ENCODE measurements at places on chromosomes 7 and 10.

DNA sequence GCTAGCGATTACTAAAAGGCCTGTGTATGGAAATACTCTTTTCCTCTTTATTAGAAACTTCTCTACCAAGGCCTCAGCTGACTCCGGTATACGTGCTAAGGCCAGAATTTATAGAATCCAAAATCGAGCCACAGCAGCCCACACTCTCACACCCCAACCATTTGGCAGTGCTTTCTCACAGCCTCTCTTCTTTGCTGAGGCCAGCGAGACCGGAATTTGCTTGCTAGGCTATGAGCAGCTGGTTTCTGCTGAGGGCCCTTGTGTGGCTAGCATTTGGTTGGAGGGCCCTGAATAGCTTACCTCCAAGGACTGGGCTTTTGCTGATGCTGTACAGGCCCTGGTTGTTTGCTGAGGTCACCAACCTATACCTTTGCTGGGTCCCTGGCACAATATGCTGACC is 46.1 kb downstream of the ITGB8 start:
- DNase-seq: no peak
- H3K4me3 ChIP-seq: no peak overlapping the region
- no peak overlapping the region for H3K27ac ChIP-seq
- no peaks in the 10 kb centered on the region for H3K27me3 ChIP-seq
- H3K4me1 ChIP-seq: no peaks in the 10 kb centered on the region
- H3K36me3 ChIP-seq: no peaks in the 10 kb centered on the region

DNA sequence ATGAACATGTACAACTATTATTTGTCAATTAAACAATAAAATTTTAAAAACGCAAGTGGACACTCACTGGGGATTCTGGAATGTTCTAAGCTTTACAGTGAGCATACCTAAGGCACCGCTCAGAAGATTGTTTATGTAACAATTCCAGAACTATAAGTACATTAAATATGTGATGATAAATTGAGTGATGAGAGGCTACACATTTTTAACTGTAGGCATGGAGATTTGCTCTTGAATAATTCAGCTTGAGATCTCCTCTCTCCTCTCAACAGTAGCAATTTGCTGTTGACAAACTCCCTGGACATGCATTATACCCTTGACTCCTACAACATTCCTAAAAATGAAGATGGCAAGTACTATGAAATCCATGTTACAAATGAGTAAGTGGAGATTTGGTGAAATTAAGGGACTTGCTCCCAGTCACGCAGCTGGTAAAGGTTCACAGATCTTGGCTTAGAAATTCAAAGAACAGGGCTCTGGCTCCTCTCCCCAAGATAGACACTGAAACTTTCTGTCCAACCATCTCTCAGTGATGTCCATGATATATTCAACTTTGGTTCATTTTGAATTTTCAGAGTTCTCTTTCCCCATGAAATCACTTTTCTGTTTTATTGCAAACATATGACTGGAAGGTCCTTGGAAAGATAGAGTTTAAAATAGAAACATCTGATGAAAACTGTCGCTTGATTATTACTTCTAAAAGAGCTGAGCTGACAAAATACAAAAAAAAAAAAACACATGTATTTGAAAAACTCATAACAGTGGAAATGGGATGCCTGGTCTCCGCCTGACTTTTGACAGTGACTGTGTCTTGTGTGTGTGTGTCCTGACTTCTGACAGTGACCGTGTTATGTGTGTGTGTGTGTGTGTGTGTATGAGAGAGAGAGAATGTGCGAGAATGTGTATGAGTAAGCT is 488.3 kb downstream of the TNS3 start:
- H3K4me3 ChIP-seq: no peak overlapping the region
- H3K27ac ChIP-seq: no peak overlapping the region
- no peaks in the 10 kb centered on the region for H3K36me3 ChIP-seq
- no peak for DNase-seq
- H3K4me1 ChIP-seq: no peaks in the 10 kb centered on the region

DNA sequence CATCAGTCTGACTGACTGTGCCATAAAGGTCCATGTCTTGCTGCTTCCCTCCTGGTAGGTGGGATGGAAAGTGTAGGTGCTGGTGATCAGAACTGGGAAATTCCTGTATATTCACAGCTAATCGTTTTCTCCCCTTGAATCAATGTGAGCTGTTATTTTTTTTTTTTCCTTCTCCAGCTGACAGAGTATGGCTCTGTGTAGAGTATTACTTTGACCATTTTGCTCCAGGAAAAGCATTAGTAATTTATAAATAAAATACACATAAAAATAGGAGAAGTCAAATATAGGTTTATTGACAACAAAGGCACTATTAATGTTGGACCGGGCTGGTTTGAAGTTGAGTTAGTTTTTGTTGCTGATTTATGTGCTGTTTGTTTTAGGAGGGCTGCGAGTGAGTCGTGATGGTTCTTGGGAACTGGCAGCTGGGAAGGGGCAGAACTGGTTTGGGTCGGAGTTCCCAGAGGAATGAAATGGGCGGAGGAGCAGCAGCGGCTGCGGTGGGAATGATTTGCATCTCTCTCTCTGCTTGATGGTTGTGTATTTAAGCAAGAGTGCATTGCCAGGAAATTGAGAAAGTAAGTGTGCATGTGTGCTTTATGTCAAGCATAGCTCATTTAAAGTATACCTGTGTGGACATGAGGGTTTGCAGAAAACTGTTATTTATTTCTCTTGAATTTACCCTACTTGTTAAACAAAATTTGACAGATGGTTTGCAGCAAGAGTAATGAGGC is 80.9 kb downstream of the LRMDA start:
- no peaks in the 10 kb centered on the region for H3K36me3 ChIP-seq
- peaks cover 4% of the 10 kb centered on the region for H3K4me1 ChIP-seq
- H3K27me3 ChIP-seq: no peaks in the 10 kb centered on the region
- H3K27ac ChIP-seq: no peak overlapping the region
- no peak overlapping the region for H3K4me3 ChIP-seq
- no peak for DNase-seq

- no peak overlapping the region for H3K4me3 ChIP-seq
- peaks cover 2% of the 10 kb centered on the region for H3K36me3 ChIP-seq
- peaks cover 7% of the 10 kb centered on the region for H3K27me3 ChIP-seq
- no peak for DNase-seq
- H3K4me1 ChIP-seq: peaks cover 7% of the 10 kb centered on the region
Observed at GRCh38 chr10:26682931-26683330, 14.6 kb upstream of the PDSS1 start.

- H3K4me1 ChIP-seq: peaks cover 6% of the 10 kb centered on the region
- H3K36me3 ChIP-seq: no peaks in the 10 kb centered on the region
- no peak for DNase-seq
- H3K27ac ChIP-seq: no peak overlapping the region
Observed at GRCh38 chr7:132480534-132480933, 95.7 kb downstream of the PLXNA4 start.

GRCh38 chr10:129278686-129279085 is 188.4 kb upstream of the MGMT start:
- no peaks in the 10 kb centered on the region for H3K36me3 ChIP-seq
- no peak overlapping the region for H3K4me3 ChIP-seq
- no peak for DNase-seq

GRCh38 chr10:11261687-11262493 is 244.2 kb downstream of the CELF2 start:
- no peak for DNase-seq
- no peak overlapping the region for H3K4me3 ChIP-seq
- H3K27me3 ChIP-seq: no peaks in the 10 kb centered on the region
- peaks cover 70% of the 10 kb centered on the region for H3K4me1 ChIP-seq
- H3K27ac ChIP-seq: peak overlapping the region; percentile 48

DNA sequence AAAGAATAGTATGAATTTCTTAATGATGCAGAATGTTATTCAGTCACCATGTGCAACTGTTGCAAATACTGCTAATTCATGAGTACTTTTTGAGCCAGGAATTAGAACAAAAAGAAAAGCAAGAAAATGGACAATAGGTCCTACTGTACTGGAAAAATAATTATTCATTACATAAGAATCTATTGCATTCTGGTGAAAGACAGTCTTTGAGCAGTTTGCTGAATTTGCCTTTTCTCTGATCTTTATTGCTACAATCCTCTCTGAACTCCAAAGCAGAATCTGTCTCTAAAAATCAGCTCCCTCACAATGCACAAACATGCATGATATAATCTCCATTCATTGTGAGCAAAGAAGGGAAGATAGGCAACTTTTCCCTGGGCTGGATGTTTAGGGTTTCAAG is 12.8 kb downstream of the IFIT2 start:
- peaks cover 47% of the 10 kb centered on the region for H3K27me3 ChIP-seq
- DNase-seq: no peak
- H3K27ac ChIP-seq: no peak overlapping the region
- peaks cover 2% of the 10 kb centered on the region for H3K36me3 ChIP-seq
- H3K4me1 ChIP-seq: peaks cover 5% of the 10 kb centered on the region
- no peak overlapping the region for H3K4me3 ChIP-seq

DNA sequence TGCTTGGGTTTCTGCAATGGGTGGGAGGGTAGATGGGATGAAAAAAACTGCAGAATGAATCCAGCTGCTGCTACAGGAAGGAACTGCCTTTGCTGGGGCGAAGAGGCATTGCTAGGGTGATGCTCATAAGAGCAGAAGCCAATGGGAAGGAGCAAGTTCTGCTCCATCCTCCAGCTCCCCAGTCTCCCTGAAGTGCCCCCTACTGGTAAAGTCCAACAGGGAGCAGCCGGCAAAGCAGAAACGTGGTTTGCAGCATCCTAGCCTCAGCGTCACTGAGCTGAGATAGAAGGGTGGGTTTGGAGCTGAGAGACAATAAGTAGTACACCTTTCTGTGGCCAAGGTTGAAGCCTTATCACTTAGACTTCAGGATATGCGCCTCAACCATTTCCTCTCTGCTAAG is 220.5 kb downstream of the CCSER2 start:
- no peak overlapping the region for H3K4me3 ChIP-seq
- no peaks in the 10 kb centered on the region for H3K4me1 ChIP-seq
- no peak for DNase-seq
- H3K27ac ChIP-seq: no peak overlapping the region

GRCh38 chr7:2663121-2663886 is 24.7 kb upstream of the AMZ1 start:
- no peaks in the 10 kb centered on the region for H3K36me3 ChIP-seq
- no peak overlapping the region for H3K27ac ChIP-seq
- H3K4me3 ChIP-seq: no peak overlapping the region
- peaks cover 11% of the 10 kb centered on the region for H3K27me3 ChIP-seq
